ENCODE measurements at places on chromosomes 3 and 15. TPM values are rescaled to one million over a fixed set of nuclear protein-coding genes. Genes with fewer than 3 reads are reported as not detected.

Gene SAMMSON
- total RNA-seq = not detected

Gene MYZAP
- total RNA-seq = 29.3 TPM

Gene MCF2L2
- 3.0 TPM for total RNA-seq

Gene PCCB
- 45.1 TPM for total RNA-seq

Gene SCN11A
- total RNA-seq = 34.5 TPM

Gene GUCA1C
- total RNA-seq = not detected

Gene XIRP1
- 0.13 TPM for total RNA-seq

Gene SLC15A2
- total RNA-seq = 39.2 TPM

Gene CCDC14
- 52.0 TPM for total RNA-seq

Gene WDR93
- 0.68 TPM for total RNA-seq

Measured in ureter (tissue), 1 donor.